ENCODE measurements at places on chromosomes 16 and 17.
A peak's percentile ranks its signal among the peaks of the same experiment; 100 is the strongest.

DNA sequence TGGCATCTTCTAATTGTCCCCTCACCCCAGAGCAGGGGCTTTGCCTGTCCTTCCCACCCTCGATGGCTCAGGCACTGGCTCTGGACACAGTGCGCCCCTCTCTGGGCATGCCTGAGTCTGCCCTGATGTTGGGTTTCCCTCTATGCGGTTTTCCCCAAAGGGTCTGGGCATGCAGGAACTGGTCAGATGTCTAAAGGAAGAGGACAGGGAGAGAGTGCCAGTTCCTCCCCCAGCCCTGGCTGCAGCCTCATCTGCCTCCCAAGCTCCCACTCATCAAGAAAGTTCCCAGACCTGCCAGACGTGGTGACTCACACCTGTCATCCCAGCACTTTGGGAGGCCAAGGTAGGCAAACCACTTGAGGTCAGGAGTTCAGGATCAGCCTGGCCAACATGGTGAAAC lies 41.3 kb upstream of the PABPN1L start:
- DNase-seq, result no peak

DNA sequence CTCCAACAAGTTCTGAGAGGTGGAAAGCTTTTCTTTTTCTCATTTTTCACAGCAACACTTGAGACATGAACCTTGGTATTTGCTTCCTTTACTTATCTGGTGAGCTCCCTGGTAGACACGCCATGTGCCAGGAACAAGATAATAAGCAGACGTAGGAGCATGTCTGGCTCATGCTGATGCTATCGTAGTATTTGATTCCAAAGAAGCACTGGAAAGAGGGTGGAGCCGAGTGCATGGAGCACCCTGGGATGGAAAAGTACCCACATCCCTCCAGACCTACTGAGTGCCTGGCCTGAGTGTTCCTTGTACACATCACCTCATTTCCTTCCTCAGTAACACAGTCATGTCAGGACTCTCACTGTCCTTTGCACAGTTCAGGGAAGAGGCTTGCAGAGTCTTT lies 231.0 kb downstream of the CBLN1 start:
- no peak for DNase-seq

GRCh38 chr17:45222289-45222995 lies 757 bp downstream of the FMNL1 start:
- DNase-seq, result no peak

- no peak for DNase-seq
Measured at GRCh38 chr16:89519881-89520280, 11.7 kb downstream of the SPG7 start.

DNA sequence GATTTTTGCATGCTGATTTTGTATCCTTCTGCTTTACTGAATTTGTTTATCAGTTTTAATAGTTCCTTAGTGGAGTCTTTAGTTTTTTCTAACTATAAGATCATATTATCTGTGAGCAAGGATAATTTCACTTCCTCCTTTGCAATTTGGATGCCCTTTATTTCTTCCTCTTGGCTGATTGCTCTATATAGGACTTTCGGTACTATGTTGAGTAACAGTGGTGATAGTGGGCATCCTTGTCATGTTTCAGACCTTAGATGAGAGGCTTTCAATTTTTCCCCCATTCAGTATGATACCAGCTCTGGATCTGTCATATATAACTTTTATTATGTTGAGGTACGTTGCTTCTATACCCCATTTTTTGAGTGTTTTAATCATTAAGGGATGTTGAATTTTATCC lies 224.5 kb upstream of the CNTNAP4 start:
- no peak for DNase-seq

DNA sequence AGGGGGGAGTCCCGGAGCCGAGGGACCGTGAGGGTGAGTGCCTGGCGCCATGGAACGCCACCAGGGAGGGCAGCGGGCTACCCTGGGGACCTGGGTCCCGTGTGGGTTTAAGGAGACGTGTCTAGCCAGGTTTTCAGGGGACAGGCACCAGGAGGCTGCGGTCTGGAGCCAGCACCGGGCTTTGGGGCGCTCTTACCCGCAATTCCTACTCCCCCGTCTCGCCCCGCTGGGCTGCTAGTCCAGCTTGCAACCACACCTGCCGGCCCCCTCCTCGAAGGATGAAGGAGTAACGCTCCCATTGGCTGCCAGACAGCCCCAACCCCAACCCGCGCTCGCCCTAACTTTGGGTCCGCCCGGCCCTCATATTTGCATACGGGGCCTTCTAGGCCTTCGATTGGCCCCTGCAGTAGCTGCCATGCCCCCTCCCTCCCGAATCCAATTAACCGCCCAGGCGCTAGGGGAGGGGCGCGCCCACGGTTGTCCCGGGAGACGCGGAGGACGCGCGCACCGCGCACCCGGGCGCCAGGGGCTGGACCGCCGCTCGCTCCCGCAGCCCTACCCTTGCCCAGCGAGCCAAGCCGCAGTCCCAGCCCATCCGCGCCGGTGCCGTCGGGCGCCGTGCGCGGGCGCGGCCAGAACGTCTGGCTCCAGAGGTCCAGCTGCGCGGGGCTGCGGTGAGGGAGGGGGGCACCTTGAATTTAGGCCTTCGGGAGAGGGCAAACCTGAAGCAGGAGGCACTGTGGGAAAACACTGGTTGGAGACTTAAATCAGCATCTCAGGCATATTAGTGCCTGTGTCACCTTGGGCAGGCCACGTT lies at the start of gene TTLL6:
TSS of gene TTLL6 (minus strand) at position 456 of the 817 bp plus-strand sequence. CDS start at position 299, 157 bp downstream.
- DNase-seq, result peak; percentile 73

DNA sequence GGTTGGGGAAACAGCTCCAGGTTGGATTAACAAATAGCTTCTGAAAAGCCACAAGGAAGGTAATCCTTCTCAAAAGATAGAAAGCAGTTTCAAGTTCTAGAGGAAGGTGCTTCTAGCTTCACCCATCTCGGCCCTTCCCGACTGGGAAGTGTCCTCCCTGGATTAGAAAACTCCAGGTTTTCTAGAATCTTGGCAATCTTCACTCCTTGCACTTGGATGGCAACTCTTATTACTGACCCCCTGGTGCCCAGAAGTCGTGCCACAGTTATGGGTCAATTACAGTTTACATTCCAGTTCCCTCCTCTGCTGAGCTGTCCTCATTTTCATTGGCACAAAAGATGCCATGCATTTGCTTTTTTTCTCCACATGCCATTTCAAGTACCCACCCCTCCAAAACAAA lies 65.6 kb downstream of the SMG6 start:
- DNase-seq, result no peak

GRCh38 chr16:75455677-75456076 lies 8.8 kb downstream of the TMEM170A start:
- no peak for DNase-seq

DNA sequence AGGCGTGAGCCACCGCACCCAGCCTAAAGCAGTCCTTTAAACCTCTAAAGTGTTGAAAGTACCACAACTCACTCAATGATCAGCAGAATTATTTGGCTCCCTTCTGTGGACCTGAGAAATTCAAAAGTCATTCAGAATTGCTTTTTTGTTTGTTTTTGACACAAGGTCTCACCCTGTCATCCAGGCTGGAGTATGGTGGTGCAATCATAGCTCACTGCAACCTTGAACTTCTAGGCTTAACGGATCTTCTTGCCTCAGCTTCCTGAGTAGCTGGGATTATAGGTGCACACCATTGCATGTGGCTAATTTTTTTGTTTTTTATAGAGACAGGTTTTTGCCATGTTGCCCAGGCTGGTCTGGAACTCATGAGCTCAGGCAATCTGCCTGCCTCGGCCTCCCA lies 44.3 kb downstream of the TRAF4 start:
- DNase-seq, result no peak

- no peak for DNase-seq
Measured at GRCh38 chr17:75445296-75445695, 11.1 kb upstream of the TMEM94 start.

DNA sequence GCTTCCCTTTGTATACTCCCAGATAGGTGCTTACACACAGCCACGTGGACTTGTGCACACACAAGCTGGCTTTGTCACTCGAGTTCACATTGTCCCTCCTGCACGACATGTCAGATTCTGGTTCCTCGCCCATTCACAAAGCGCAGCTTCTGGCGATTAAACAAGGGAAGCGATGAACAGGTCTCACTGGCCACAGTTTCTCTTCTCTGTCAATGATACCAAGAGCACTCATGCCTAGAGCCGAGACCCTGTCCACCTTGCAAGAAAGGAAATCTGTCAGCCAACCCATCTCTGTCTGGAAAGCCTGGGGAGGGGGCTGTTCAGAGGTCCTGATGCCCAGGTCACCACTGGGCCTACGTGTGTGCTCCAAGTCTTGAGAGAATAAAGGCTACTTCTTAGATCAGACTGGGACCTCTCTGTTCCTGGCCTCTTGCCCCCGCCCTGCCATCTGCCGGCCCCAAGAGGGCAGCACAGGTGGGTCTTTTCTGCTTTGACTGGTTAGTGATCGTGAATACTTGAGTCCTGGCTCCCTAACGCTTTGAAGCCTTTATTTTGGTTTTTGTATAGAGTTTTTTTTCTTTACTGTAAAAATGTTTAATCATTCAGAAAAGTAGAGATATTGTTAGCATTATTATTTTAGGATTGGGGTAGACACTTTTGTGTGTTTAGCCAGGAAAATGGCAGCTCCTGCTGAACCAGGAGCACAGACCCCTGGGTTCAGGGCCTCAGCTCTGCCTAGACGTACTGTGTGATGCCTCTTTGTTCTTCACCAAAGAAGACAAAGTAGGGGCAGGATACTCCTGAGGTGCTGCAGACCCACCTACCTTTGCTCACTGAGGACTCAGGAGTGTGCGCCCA lies 104.7 kb downstream of the MRM1 start:
- no peak for DNase-seq

DNA sequence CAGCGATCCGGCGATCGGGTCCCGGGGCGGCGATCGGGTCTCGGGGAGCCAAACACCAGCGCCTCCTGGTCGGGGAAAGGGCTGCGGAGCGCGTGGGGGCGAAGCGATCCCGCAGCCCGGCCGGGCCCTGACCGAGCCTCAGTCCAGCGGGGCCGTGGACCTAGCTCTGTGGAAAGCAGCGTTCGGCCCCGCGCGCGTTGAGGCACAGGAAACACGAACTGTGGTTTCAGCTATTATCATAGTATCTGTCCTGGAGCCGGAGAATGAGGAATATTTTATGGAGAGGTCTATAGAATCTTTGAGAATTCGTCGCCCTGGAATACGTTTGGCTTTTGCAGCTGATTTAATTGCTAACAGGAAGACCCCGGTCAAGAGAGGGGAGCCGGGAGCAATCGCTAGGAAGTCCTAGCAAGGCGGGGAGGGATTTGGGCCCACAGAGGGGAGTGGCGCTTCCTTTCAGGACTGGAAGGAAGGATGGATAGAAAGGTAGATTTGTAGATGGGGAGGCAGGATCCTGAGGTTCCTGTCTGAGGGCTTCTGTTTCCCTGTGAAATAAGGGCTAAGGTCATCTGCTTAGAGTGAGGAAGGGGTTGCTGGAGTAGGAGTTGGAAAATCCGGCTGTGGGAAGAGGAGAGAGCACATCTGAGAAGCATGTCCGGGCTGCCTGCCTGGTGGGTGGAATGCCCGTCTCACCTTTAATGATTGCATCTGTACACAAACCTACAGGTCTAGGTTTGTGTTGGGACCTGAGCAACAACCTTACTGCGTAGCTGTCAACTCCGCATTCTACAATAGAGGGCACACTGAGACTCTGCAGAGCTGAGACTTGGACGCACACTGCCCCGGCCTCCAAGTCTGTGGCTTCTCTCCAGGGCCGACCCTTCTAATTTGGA lies 770 bp downstream of the CCNF start:
- DNase-seq, result no peak

DNA sequence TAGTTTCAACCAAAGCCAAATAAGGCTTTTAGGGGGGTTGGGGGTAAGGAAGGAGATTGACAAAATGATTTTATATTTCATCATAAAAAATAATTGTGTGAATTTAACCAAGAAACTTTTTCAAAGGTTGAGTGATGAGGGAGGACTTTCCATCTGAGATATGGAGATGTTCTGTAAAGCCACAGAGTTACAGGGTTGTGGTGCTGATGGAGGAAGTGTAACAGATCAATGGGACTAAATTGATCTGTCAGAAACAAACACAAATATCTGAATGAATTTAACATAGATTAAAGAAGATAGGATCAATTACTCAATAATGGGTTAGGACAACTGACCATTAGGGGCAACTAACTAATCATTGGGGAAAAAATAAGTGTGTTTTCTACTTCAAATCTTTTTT lies 14.2 kb upstream of the PIK3R5 start:
- DNase-seq, result no peak

GRCh38 chr16:89330177-89330856 lies 112.8 kb downstream of the ZNF778 start:
- no peak for DNase-seq

GRCh38 chr17:27569257-27569722 lies 61.7 kb upstream of the LGALS9 start:
- DNase-seq, result no peak

DNA sequence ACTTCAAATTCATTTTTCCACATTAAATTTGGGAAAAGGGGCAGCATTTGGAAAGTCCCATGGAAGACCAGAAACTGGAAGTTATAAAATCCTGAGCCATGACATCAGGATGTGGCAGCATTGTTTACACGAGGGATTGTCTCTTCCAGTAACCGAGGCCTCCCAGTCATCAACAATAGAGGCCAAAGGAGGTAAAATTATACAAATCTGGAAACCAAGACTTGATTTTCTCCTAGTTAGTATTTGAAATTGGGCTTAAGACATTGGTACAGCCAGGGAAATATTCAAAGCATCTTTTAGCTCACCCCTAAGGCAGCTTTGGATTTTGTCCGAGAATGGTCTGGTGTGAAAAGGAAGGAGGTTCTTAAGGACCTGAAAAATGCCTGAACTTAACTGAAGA lies 251.6 kb upstream of the FOXF1 start:
- DNase-seq, result no peak

DNA sequence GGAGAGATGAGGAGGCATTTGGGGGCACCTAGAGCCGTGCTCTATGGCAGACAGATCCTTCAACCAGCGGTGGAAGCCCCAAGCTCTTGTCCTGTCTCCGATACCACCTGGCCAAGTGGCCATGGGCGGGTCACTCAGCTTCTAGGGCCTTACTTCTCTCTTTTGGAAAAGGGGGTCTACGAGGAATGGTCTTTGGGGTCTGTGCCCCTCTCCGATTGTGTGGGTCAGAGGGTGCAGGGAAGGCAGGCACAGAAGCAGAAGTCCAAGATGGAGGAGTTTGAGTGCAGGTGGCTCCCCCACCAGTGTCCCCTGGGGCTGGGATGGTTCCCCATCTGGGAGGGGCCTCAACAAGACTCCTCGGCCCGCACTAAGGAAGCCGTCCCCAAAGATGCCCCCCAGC lies 116.7 kb downstream of the CCDC182 start:
- DNase-seq, result no peak

- no peak for DNase-seq
Measured at GRCh38 chr16:69386596-69386995, 789 bp upstream of the TERF2 start.

DNA sequence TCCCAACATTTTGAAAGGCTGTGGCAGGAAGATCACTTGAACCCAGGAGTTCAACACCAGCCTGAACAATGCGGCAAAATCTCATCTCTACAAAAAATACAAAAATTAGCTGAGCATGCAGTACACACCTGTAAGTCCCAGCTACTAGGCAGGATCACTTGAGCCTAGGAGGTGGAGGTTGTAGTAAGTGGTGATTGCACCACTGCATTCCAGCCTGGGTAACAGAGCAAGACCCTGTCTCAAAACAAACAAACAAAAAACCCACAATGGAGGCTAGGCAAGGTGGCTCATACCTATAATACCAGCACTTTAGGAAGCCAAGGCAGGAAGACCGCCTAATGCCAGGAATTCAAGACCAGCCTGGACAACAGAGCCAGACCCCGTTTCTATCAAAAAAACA lies 12.0 kb downstream of the APPBP2 start:
- no peak for DNase-seq

- DNase-seq, result no peak
Measured at GRCh38 chr16:78446486-78446885, 347.0 kb downstream of the WWOX start.

- DNase-seq, result no peak
Measured at GRCh38 chr16:13236308-13236707, 334.9 kb downstream of the SHISA9 start.

All from activated naive CD4-positive, alpha-beta T cell (primary cell).